ENCODE measurements at places on chromosomes 1 and 21.

- peak; percentile 66 for DNase-seq
Observed at GRCh38 chr1:180912211-180912800, 391 bp upstream of the KIAA1614 start.

DNA sequence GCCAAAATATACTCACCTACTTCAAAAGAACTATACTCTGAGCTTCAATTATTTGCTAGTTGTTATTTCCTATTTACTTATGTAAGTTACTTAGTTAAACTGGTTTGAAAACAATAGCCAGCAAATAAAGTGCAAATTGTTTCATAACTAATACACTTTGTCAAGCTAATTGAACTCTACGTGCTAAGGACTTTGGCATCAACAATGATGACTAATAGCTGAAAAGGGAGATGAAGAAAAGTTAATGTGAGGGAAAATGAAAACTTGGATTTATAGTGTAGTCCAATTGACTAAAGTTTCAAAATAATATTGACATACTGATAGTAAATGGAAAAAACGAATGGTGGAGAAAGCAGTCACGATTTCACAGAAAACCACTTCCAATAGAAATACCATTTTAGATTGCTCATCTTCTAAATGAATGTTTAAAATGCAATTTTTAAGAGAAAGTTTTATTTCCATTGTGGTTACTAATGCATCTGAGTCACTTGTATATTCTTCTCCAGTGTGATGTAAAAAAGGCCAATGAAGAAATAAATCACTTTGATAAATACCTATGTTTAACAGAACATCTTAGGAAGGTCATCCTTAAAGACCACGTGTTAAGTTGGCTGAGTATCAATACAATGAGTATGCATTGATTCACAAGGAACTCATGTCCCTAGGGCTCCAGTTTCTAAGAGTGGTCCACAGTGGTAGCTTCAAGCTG is 455.2 kb downstream of the LTN1 start:
- no peak for DNase-seq

- DNase-seq, result no peak
Observed at GRCh38 chr1:221440658-221441057, 301.2 kb downstream of the DUSP10 start.

DNA sequence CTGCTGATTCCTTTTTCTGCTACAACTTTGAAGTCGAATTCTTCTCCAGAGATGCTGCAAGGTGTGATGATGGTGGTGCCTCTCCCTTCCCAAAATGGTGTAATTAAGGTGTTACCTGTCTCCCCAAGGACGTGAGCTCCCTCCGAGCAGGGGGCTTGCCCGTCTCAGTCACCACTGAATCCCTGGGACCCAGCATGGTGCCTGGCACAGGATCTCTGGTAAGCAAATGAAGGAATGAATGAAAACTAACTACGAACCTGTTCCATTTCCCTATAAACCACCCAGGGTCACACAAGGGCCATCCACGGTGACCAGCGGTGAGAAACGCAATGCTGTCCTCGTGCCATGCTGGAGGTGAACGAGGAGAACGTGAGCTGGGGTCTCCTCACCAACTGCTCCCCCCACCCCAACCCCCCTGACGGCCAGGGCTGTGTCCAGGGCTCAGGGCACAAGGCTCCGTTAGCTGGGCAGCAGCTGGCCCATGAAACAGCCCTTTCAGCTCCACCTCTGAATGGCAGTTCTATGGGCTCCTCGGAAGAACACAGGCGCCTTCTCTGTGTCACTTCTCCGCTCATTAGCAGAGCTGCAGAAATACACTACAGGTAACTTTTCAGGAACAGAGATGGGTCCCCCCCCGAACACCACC is 2.2 kb upstream of the MATN1 start:
- no peak for DNase-seq

DNA sequence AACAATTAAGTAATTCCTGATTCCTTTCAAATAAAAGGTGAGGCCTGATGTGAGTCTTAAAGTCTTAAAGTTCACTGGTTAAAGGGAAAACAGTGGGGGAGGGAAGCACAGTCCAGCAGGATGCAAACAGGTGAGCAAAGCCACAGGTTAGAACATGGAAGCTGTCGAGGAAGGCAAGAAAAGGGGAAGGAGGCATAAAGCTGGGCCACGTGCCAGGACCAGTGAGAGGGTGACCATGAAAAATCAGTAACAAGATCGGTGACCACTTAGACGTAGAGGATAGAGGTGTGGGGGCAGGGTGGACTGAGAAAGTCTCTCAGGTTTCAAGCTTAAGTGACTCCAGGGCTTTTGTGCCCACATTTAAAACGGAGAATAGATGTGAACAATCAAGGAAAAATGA is 231.3 kb downstream of the SETD4 start:
- DNase-seq, result no peak

Data from iPS-NIHi11 (cell line).